Stimulated activated CD8-positive, alpha-beta memory T cell treated with anti-CD3 and anti-CD28 coated beads, Interleukin-4, amount 100 ng/mL, for 1 hour (primary cell): ENCODE measurements at places on chromosomes 2 and 18.

- DNase-seq = no peak
Observed at GRCh38 chr18:48018851-48019250, 88.4 kb upstream of the SMAD2 start.

DNA sequence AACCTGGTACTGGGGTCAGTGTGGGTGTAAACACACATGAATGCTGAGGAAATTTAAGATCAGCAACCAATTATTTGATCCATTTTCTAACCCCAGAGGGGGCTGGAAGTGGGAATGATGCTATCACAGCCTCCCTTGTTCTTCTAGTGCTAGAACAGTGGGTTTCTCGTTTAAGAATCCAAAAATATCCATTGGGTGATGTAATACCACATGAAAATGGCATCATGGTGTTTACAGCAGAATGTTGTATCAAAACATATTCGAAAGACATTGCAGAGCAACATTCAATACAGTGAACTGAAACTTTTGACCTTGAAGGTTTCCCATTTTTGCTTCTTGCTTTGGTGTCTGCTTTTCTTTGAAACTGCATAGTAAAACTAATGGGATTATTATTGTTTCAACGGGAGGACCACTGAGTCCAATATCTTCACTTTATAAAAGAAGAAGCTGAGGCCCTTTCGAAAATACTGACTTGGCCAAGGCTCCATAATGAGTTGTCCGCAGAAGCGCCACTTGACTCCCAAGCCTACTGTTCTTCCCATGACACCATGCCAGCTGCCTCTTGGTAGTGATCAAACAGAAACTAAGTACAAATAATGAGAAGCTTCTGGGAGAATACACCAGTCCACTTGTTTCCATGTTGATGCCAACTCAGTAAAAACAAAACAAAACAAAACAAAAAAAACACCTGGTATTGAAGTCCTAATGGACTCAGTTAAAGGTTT is 106.1 kb downstream of the COLEC12 start:
- DNase-seq = no peak

GRCh38 chr18:76824145-76824676 is 1.9 kb downstream of the ZNF236 start:
- DNase-seq = no peak

- DNase-seq = no peak
Observed at GRCh38 chr2:24272907-24273306, 87.4 kb downstream of the ITSN2 start.

GRCh38 chr2:68807821-68808266 is 63.4 kb downstream of the BMP10 start:
- DNase-seq = no peak

DNA sequence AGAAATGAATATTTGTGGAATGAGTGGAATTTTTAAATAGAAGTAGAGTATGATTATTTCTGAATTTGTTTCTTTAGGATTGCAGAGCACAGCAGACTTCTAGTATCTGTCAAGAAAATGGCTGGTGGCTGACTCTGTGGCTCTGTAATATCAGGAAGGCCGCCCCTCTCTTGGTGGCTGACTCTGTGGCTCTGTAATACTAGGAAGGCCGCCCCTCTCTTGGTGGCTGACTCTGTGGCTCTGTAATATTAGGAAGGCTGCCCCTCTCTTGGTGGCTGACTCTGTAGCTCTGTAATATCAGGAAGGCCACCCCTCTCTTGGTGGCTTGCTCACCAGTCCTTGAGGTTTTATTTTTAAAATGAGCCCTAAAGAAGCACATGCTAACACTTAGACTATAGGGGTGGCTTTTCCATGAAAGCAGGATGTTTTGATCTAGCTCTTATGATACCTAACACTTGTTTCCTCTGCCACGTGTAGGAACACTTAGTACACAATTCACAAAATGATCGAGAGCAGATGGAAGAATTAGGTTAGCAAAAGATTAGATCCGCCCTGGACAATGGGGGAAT is 85.1 kb upstream of the TTC39C start:
- DNase-seq = no peak

DNA sequence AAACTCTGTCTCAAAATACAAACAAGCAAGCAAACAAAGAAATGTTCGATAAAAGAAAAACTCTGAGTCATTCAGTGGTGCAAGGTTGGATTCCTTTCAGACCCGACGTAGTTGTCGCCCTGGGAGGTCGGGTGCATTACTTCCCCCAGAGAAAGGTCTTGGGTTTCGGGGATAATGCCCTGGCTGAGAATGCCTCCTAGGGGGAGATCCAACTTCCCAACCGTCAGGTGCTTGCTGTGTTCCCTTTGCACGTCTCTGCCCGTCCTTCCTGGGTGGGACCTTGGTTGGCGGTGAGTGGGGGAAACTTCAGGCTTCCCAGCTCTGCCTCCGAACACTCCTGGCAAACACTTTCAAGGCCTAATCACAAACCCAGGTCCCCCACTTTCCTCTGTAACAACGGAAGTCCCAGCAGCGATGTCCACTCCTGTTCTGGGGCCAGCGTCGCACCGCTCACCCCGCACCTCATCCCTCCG is 609 bp downstream of the TPGS2 start:
- no peak for DNase-seq

DNA sequence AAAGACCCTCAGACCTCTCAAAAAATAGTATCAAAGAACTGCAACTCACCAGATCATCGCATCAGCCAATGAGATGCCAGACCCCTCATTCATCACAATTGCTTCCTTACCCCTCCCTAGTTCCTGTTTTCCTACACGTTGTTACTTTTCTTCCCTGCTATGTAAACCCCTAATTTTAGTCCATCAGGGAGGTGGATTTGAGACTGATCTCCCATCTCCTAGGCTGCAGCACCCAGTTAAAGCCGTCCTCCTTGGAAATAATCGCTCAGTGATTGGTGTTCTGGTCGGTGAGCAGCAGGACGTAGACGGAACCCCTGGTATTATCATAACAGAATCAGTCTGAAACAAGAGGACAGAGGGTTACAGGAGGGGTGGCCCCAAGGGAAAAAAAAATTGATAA is 44.0 kb upstream of the MAP4K4 start:
- no peak for DNase-seq

- DNase-seq = no peak
Observed at GRCh38 chr18:12321333-12321732, 13.3 kb downstream of the TUBB6 start.

GRCh38 chr18:48826271-48826670 is 124.5 kb downstream of the SMAD7 start:
- DNase-seq = no peak

DNA sequence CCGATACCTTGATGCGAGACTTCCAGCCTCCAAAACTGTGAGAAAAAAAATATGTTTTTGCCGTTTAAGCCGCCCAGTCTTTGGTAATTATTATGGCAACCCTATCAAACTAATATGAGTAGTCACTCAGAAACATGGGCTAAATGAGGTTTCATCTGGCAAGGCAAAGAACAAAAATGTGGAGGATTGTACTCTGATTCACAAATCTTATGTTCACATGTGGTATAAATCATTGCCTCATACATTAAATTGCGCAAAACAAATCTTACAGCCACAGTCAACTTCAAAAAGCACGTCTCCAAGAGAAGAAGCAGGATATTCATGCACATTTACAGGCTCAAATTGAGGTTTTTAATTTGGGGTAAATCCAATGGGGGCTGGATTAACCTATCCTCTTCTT is 1435.4 kb upstream of the LRRTM1 start:
- DNase-seq = no peak

DNA sequence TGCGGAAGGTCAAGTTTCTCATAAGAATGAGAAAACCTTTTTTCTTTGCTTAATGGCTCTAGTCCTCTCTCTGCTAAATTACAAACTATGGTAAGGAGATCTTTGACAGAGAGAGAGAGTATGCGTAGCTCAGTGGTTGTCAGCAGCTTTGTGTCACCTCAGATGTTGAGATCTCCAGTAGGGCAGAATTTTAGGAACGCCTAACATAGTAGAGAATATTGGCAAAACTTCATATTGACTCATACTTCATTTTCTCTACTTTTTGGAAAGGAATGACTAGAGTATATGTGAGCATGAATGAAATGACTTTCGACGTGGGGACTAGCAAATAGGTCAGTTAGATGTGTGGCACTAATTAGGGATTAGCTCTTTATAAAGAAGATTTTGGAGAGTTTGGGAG is 64.0 kb downstream of the WDR7 start:
- DNase-seq = no peak

DNA sequence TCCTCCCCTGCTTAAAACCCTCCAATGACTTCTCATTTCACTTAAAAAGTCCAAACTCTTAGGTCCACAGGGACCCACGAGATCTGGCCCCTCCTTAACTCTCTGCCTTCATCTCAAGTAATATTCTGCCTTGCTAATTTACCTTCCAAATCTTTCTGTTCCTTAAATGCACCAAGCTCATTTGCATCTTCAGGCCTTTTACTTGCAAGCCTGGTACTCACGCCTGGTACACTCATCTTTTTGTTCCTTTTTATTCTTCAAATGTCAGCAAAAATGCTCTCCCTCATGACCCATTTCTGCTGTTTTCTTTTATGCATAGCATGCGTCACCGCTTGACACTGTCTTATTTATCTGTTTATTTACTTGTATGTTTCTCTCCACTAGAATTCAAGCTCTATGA is 2.7 kb upstream of the WIPF1 start:
- DNase-seq = no peak

DNA sequence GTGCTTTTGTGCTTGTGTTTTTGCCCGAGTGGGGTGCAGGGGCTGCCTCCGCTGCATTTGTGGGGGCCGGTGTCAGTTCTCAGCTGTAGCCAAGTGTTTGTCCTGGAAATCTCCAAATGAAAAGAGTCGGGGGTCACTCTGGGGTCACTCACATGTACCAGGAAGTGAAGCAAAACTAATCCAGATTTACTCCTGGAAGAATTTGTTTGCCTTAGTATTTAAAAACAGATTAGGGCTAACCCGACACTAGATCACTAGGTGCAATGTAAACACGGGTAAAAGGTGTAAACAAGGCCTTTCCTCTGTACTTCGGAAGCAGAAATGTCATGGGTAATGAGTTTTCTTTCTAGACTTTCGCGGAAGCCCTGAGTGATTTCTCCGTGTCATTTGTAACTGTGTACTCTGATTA is 50.3 kb downstream of the GBX2 start:
- no peak for DNase-seq

DNA sequence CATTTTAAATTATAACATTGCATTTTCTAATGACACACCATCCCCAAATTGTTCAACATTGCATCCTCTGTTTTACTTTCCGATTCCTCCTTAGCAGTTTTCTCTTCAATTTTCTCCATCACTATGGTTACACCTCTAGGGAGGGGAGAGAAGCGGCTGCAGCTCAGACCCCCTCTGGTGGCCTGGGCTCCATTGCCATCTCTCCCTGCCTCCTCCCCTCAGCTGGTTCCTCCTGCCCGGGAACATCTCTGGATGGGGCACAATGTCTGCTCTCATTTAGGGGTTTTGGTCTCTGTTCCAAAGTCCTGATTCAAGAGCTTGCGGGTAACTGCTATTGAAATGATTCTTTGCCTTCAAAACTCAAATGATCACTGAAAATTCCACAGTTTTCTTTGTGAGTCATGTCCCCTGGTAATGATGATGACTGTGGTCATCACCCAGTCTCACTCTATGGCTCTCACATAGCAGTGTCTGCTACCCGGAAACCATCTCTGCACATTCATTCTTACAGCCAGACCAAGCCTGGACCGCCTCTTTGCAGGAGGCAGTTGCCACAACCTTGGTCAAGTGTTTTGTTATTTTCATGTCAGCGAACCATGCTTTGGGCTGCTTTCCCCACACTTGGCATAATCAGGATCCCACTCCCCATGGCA is 263.9 kb downstream of the ALPK2 start:
- DNase-seq = no peak

DNA sequence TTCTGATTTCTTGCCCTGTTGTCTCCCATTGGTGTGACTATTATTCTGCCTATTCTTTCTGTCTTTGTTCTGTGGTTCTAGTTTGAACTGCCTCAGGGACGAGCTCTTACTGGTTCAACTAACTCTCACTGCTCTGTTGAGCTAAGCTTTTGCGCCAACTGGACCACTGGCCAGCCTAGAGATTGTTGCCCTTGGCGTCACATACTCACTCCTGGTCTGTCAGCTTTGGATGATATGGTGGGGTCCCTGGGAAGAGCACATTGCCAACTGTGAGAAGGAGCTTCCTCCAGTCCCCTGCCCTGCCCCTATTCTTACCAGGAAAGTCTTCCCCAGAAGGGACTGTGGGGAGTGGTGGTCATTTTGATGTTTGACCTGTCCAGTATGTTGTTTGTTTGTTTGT is 6.0 kb downstream of the MTHFD2 start:
- no peak for DNase-seq

DNA sequence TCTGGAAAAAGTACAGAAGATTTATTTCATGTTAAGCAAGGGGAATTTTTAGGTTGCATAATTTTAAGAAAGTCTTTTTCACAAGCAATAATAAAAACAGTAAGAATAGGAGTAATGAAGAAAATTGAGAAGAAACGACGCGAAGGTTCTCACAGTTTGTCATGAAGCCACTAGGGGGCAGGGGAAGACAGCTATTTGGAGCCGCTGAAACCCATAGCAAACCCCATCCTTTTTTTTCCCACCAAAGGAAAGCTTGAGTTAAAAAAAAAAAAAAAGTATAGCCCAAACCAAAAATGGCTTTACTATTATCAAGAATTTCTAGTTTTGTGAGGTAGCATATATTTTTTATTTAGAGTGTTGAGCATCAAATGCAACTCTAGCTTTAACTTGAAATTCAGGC is 300.9 kb downstream of the PHLPP1 start:
- peak; percentile 5 for DNase-seq

- DNase-seq = no peak
Observed at GRCh38 chr2:207913772-207914358, 111.5 kb downstream of the PLEKHM3 start.

- DNase-seq = no peak
Observed at GRCh38 chr18:13513021-13513420, 213.3 kb downstream of the FAM210A start.

- no peak for DNase-seq
Observed at GRCh38 chr2:141923657-141924056, 207.2 kb downstream of the LRP1B start.

- DNase-seq = no peak
Observed at GRCh38 chr2:152127628-152128027, 28.8 kb upstream of the CACNB4 start.

GRCh38 chr2:230828272-230828961 is 36.3 kb upstream of the ITM2C start:
- DNase-seq = no peak

- no peak for DNase-seq
Observed at GRCh38 chr2:145141981-145142380, 622.1 kb upstream of the ZEB2 start.
